Mammary epithelial cell (primary cell): ENCODE measurements at places on chromosomes 16 and 17.

GRCh38 chr17:72150632-72151460, 30.0 kb downstream of the SOX9 start:
- no peak for DNase-seq

GRCh38 chr16:23642246-23642774, 1.0 kb downstream of the DCTN5 start:
- no peak for DNase-seq

DNA sequence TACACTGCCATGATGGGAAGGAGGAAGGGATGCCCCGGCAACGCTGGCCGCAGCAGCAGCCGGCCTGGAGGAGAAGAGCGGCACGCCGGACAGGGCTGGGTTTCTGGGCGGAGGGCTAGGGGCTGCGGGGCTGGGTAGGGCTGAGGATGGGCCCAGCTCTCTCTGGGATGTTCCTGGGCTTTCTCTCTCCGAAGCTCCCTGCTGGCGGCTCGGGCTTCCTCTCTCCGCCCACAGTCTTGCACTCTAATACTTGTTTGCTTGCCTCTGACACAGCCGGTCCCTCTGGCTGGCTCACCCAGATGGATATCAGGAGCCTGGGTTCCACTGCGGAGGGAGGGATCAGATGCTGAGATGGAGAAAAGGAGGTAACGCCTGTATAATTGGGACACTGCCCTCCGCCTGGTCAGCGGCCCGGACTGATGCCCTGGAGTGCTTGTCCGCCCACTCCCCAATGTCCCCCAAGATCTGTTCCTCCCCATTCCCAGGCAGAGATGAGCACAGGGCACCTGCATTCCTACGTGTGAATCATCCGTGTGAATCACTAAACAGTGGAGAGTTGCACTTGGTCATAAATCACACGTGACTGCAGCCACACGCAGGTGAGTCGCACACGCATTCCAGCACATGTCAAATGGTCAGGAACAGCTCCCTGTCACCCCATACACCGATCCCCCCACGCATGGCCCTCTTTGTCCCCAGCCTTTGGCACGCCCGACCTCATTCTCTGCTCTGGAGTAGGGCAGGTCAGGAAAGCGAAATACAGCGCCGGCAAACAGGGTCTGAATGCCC, at the start of gene ALOXE3:
TSS of gene ALOXE3 (minus strand) at position 535 of the 789 bp plus-strand sequence. CDS start at position 11, 524 bp downstream.
- DNase-seq = peak; percentile 95

- no peak for DNase-seq
These were observed 1178.3 kb downstream of the CDH11 start for GRCh38 chr16:63943566-63943965.

DNA sequence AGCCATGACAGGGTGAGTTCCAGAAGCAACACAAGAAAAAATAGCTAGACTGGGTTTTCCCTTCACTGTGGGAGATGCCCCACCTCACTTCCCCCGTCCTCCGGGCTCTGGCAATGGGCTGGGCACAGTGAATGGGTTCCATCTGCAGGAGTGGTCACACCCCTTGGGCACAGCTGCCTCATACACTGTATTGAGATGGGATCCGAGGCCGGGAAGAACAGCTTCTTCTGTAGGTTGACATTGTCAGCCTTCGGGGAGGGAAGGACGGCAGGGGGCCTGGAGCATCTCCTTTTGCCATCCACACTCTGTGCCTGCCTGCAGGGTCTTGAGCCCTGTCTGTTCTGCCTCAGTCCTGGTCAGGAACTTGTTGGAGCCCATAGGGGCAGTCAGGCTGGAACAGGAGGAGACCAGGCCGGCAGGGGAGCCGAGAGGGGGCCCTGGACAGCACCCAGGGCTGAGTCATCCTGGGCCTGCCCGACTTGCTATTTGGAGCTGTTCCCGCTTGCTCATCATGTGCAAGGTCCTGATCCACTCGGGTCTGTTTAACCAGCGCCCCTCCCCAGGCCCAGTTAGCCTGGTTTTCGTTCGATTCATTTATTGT, 286.7 kb downstream of the SEC14L1 start:
- DNase-seq = peak; percentile 80

DNA sequence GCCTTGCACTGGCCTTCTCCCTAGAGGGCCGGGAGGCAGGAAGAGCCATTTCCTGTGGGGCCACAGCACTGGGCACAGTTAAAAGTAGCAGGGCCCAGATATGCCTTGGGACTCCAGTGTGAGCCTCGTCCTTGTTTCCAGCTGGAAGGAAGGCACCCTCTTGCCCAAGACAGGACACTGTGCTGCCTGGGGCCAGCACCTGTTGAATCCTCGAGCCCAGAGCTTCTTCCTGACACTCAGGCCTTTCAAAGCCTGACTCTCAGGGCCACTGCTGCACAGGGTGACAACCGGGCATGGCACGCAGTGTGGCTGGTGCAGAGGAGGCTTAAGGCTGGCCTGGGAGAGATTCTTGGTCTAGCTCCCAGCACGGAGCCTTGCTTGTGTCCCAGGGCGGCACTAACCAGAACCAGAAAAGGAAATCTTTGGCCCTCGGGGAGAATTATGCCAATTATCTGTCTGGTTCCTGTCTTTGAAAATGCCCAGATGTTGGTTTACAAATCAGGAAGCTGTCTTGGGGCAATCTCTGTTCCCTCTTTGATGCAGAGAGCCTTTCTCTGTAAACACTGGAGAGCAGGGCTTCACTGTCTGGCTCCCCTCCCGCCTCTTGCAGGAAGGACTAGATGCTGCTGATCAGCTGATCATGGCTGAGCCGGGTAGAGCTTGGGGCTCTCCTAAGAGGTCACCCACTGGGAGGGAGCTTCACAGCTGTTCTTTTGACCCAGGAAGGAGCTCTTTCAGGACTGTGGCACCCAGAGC, 11.1 kb downstream of the LDHD start:
- DNase-seq = no peak

DNA sequence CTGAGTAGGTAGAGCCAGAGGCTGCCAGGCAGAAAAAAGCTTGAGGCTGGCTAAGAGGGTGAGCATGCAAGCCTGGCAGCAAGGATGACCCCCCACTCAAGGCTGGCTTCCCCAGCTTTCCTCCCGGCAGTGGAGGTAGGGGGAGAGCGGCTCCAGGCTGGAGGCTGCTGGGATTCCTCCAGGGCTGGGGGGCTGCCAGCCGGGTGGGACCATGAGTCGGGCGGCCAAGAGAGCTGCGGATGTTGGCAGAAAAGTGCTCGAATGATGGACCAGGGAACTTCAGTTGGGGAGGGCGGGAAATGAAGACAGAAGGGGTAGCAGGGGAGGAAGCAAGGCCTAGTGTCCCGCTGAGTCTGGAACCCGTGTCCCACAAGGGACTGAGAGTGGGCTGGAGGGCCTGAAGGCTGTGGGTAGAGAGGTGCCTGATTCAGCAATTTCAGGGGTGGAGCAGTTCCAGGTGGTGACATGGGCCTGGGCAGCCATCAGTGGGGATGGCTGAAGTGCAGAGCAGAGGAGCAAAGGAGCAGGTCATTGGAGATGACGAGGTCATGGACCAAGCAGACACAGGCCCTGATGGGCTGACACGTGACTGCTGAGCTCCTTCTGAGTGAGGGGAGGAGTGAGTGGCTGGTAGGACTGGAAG, 20.3 kb downstream of the HSD11B2 start:
- DNase-seq = no peak

GRCh38 chr16:88924834-88925539, 52.0 kb downstream of the CBFA2T3 start:
- DNase-seq = peak; percentile 68

DNA sequence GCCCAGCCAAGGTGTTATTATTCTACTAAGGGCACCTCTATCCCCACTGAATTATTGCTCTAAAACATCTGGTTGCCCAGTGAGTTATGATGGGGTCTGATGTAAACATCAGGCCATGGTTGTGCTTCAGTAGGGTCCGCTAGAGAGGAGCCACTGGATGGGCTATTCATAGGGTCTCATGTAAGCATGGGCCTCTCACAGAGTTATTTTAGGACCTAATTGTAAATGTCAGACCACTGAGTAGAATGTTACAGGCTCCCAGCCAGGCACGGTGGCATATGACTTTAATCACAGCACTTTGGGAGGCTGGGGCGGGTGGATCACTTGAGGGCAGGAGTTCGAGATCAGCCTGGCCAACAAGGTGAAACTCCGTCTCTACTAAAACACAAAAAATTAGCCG, 5.3 kb downstream of the RAPGEFL1 start:
- DNase-seq = no peak

GRCh38 chr17:79400989-79401703, 209.7 kb downstream of the RBFOX3 start:
- DNase-seq = peak; percentile 25

- no peak for DNase-seq
These were observed 120.1 kb downstream of the SLC39A11 start for GRCh38 chr17:72972263-72972951.

DNA sequence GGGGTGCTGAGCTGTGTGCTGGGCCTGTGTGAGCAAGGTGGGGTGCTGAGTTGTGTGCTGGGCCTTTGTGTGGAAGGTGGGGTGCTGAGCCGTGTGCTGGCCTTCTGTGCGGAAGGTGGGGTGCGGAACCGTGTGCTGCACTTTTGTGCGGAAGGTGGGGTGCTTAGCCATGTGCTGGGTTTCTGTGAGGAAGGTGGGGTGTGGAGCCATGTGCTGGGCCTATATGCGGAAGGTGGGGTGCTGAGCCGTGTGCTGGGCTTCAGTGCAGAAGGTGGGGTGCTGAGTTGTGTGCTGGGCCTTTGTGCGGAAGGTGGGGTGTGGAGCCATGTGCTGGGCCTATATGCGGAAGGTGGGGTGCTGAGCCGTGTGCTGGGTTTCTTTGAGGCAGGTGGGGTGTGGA, 555.4 kb upstream of the EEF2KMT start:
- DNase-seq = no peak

DNA sequence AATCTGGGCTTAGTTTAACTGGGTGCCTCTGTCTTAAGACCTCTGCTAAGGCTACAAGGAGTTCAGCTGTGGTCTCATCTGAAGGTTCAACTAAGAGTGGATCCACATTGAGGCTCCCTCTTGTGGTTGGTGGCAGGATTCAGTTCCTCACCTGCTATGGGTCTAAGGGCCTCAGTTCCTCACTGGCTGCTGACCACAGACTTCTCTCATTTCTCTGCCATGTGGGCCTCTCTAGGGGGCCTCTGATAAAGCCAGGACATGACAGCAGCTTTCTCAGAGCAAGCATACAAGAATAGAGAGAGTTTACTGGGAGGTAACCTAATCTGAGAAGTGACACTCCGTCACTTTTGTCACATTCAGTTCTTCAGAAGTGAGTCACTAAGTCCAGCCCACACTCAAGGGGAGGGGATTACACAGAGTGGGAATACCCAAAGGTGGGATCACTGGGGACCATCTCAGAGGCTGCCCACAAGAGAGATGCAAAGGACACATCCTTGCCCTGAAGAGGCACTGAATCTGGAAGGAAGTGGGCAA, 19.2 kb upstream of the ABAT start:
- DNase-seq = peak; percentile 42

- DNase-seq = peak; percentile 99
These were observed 127.9 kb downstream of the NPIPB5 start for GRCh38 chr16:22638393-22639206.

GRCh38 chr16:19119564-19119963, 5.8 kb downstream of the ITPRIPL2 start:
- peak; percentile 81 for DNase-seq

DNA sequence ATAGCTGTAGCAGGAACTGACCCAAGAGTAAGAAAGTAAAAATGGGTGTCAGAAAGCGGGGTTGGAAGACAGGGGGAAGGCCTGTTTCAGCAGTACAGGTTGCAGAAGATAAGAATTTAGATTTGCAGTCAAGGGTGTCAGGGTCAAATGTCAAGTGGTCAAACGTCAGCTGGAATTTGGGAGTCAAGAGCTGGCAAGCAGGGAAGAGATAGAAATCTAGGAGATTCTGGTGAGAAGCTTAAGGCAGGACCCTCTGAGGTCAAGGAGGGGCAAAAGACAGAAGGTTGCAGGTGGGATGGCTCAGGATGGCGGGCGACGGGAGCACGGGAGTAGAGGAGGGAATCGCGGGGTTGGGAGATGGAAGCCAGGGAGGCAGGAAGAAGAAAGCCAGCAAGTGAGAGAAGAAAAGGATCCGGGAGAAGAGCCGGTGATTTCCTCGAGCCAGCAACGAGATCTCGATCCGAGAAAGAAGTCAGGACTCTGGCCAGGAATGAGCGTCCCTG, 335 bp downstream of the SLC25A35 start:
- DNase-seq = no peak

DNA sequence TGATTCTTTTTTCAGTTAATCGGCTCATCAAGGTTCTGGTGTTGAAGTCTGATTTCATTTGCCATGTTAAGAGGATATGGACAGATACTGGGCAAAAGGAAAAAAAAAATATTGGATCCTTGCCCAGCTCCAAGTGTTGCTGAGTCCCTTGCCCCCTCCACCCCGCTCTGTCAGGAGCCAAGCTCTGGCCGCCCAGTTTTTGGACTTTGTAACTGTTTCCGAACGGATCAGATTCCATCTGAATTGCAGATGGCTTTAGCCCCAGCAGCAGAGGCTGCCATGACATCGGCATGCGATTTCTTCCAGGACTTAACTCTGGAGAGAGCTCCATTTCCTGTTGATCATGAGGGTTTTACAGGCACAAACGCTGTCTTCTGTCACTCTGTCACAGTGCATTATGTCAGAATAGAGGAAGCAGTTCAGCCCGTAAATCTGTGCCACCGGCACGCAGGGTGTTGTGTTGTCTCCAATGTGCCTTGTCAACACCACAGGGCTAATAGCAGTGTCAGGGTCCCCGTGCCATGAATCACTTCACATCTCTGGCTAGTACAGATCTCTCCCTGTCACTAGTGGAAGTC, 615.6 kb downstream of the MAF start:
- DNase-seq = no peak

GRCh38 chr17:63035271-63035670, 69.2 kb downstream of the TANC2 start:
- DNase-seq = peak; percentile 66

GRCh38 chr17:28533091-28533807, 19.2 kb downstream of the UNC119 start:
- peak; percentile 50 for DNase-seq

DNA sequence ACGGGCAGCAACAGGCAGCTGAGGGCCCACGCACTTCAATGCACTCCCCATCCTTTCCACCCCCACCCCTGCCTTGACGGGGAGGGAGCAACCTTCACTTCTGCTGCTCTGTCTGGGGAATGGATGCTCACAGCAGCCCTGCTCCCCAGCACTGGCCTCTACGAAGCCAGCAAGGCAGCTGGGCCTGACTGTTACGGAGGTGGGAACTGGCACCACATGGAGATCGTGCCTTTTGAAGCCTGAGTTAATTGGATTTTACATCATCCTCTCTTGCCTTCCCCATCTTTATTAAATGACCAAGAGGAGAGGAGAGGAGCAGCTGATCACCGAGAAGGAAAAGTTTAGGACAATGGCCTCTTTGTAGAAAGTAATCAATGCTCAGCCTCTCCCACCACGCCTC, 187.0 kb upstream of the RPL38 start:
- DNase-seq = no peak
